ENCODE measurements at places on chromosomes 6 and 20. TPM values are rescaled to one million over a fixed set of nuclear protein-coding genes. Genes with fewer than 3 reads are reported as not detected.

GRCh38 chr20:13852306-13852705, 67.5 kb downstream of the NDUFAF5 start:
- no peak overlapping the region for H3K4me3 ChIP-seq
- no peak for DNase-seq
- peaks cover 6% of the 10 kb centered on the region for H3K27me3 ChIP-seq

DNA sequence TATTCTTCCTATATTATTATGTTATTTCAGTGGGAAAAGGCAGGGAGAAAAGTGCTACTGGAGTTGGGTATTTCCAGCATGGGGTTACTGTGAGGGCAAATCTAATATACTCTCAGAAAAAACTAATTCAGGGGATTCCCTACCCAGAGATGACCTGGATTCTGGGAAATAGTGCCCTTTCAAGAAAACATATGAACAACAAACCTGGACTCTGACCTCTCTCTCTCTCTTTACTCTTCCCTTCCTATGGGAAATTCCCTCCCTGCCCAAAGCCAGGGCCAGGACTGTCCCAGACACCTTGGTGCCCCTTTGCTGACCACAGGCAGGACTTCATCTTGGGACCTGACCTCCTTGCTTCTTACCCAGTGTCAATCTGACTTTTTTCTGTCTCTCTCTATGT, 1.6 kb upstream of the UBD start:
- H3K36me3 ChIP-seq, result no peaks in the 10 kb centered on the region
- H3K27ac ChIP-seq, result no peak overlapping the region
- H3K4me1 ChIP-seq, result no peaks in the 10 kb centered on the region
- no peak for DNase-seq
- H3K27me3 ChIP-seq, result peaks cover 2% of the 10 kb centered on the region

GRCh38 chr20:32400476-32400875, 42.3 kb downstream of the ASXL1 start:
- H3K27ac ChIP-seq, result no peak overlapping the region
- H3K4me1 ChIP-seq, result no peaks in the 10 kb centered on the region
- H3K36me3 ChIP-seq, result peaks cover 5% of the 10 kb centered on the region
- no peak overlapping the region for H3K4me3 ChIP-seq
- H3K27me3 ChIP-seq, result no peaks in the 10 kb centered on the region

Gene KIAA0408
- 2.2 TPM for total RNA-seq

- H3K4me3 ChIP-seq, result no peak overlapping the region
- H3K4me1 ChIP-seq, result no peaks in the 10 kb centered on the region
- no peaks in the 10 kb centered on the region for H3K36me3 ChIP-seq
- no peak for DNase-seq
Observed at GRCh38 chr6:153942361-153942760, 96.7 kb upstream of the OPRM1 start.

- no peak overlapping the region for H3K4me3 ChIP-seq
- no peaks in the 10 kb centered on the region for H3K36me3 ChIP-seq
- H3K4me1 ChIP-seq, result no peaks in the 10 kb centered on the region
- no peak overlapping the region for H3K27ac ChIP-seq
Observed at GRCh38 chr20:49540687-49541435, 27.1 kb downstream of the PTGIS start.

Gene TNFRSF21
- 0.29 TPM for total RNA-seq

DNA sequence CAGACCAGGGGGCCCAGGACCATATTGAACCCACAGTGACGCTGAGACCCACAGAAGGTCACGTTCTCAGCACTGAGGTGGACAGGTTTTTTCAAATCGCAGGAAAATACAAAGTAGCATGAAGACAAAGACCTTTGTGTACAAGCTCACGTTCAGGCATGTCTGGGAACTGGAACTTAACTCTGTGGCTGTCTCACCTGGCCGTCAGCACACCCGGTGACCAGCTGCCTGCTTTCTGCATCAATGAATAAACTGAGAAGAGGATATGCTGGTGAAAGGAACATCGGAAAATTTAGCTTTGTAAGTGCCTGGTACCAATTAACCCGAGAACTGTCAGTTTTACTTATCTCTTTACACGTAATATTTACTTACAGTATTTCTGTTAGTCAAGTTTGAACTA, 36.5 kb downstream of the WDR27 start:
- H3K4me3 ChIP-seq, result no peak overlapping the region
- no peaks in the 10 kb centered on the region for H3K4me1 ChIP-seq
- no peaks in the 10 kb centered on the region for H3K27me3 ChIP-seq
- H3K27ac ChIP-seq, result no peak overlapping the region
- peaks cover 8% of the 10 kb centered on the region for H3K36me3 ChIP-seq
- DNase-seq, result no peak

DNA sequence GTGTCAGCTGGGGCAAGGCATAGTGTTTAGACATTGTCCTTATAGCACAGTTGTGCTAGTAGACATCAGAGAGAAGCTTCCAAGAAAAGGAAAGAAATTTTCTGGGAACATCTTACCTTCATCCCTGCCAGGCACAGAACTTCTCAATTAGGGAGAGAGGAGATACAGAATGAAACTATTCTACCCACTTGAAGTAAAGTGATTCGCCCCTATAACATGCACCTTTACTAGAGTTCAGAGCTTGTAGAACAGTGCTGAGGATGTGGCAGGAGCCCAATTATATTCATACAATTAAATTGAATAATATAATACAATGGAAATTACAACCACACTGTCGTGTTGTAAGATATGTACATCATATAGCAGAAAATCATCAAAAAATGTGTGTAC, 1063.9 kb upstream of the CITED2 start:
- no peak for DNase-seq
- no peak overlapping the region for H3K4me3 ChIP-seq
- H3K27me3 ChIP-seq, result no peaks in the 10 kb centered on the region
- H3K4me1 ChIP-seq, result no peaks in the 10 kb centered on the region
- no peak overlapping the region for H3K27ac ChIP-seq
- no peaks in the 10 kb centered on the region for H3K36me3 ChIP-seq

DNA sequence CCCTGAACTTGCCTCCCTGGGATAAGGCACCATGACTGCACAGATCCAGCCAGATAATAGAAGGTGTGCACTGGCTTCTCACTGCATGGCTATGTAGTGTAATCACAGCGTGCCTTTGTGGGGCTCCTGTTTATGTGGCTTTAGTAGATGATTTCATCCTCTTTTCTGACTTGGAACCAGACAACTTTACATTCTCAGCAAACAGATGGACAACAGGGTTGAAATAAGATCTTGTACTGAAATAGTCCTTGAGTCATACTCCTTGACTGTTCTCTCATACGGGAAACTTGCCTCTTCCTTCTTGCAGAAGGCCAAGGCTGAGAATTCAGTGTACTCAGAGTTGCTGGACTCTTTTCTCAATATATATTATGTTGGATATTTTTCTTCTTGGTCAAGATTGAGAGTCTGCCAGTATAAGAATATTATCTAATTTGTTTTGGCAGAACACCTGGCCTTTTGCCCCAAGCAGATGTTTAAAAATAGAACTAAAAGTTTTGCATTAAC, 25.0 kb upstream of the RNF144B start:
- no peak for DNase-seq
- H3K27ac ChIP-seq, result no peak overlapping the region
- H3K36me3 ChIP-seq, result no peaks in the 10 kb centered on the region
- H3K27me3 ChIP-seq, result peaks cover 8% of the 10 kb centered on the region
- no peaks in the 10 kb centered on the region for H3K4me1 ChIP-seq

Gene EDN3
- not detected for total RNA-seq

GRCh38 chr6:39369987-39370386, 47.5 kb upstream of the KCNK16 start:
- peaks cover 24% of the 10 kb centered on the region for H3K27me3 ChIP-seq
- no peaks in the 10 kb centered on the region for H3K4me1 ChIP-seq

DNA sequence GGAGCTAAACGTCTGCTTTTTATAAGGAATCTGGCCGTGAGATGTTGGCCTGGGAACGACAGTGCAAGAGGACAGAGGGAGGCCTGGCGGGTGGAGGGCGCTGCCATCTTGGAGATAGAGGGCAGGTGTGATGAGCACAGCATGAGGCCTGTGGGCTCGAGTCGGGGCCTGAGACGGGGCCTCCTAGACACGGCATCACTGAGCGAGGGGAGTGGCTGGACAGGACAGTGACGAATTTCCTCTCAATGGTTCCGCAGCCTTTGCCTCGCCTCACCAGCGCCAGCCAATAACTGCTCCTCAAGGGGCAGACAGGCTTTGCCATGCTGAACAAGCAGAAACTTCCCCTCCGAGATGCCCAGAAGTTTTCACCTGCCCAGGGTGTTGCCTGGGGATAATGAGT, 376.7 kb downstream of the THBS2 start:
- H3K36me3 ChIP-seq, result no peaks in the 10 kb centered on the region
- H3K27me3 ChIP-seq, result no peaks in the 10 kb centered on the region
- no peaks in the 10 kb centered on the region for H3K4me1 ChIP-seq
- no peak for DNase-seq
- H3K4me3 ChIP-seq, result no peak overlapping the region

Gene FHL5
- not detected for total RNA-seq

- H3K4me3 ChIP-seq, result no peak overlapping the region
- H3K36me3 ChIP-seq, result no peaks in the 10 kb centered on the region
- H3K27ac ChIP-seq, result no peak overlapping the region
Observed at GRCh38 chr6:165298402-165298801, 11.0 kb downstream of the C6orf118 start.

DNA sequence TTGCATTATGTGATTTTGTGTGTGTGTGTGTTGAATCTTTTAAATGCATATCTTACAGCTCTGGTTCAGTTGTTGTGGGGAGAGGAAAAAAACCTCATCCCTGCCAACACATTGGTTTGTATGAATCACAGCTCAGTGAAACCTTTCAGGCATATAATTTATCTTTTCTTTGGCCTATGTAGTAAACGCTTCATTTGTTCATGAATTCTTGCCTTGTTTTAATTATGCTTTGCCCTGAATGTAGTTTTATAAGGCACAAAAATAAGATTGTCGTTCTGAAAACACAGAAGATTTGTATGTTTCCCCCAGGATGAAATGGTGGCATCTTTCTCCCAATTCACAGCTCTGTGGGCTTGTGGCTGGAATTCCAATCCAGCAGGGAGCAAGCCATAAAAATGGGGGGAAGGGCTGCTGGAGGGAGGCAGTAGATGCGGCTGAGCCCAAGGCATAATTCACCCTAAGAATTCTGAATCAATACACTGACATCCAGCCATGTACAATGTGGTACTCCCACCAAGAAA, 45.1 kb downstream of the BCAS1 start:
- H3K27me3 ChIP-seq, result peaks cover 10% of the 10 kb centered on the region
- H3K36me3 ChIP-seq, result no peaks in the 10 kb centered on the region
- H3K4me1 ChIP-seq, result no peaks in the 10 kb centered on the region
- no peak overlapping the region for H3K4me3 ChIP-seq
- H3K27ac ChIP-seq, result no peak overlapping the region

Gene TAF11
- total RNA-seq, result 27.6 TPM

- no peak for DNase-seq
- no peaks in the 10 kb centered on the region for H3K27me3 ChIP-seq
- no peaks in the 10 kb centered on the region for H3K4me1 ChIP-seq
- no peak overlapping the region for H3K4me3 ChIP-seq
- H3K36me3 ChIP-seq, result no peaks in the 10 kb centered on the region
Observed at GRCh38 chr6:16637635-16638034, 123.6 kb downstream of the ATXN1 start.

Gene ADAM33
- not detected for total RNA-seq

Data from T-cell (primary cell).